ENCODE measurements at places on chromosomes 7 and 10.

GRCh38 chr10:62749093-62749683 lies 55.3 kb upstream of the ADO start:
- no peak for DNase-seq

- DNase-seq: no peak
These were observed 10.1 kb upstream of the MNX1 start for GRCh38 chr7:157020514-157021070.

DNA sequence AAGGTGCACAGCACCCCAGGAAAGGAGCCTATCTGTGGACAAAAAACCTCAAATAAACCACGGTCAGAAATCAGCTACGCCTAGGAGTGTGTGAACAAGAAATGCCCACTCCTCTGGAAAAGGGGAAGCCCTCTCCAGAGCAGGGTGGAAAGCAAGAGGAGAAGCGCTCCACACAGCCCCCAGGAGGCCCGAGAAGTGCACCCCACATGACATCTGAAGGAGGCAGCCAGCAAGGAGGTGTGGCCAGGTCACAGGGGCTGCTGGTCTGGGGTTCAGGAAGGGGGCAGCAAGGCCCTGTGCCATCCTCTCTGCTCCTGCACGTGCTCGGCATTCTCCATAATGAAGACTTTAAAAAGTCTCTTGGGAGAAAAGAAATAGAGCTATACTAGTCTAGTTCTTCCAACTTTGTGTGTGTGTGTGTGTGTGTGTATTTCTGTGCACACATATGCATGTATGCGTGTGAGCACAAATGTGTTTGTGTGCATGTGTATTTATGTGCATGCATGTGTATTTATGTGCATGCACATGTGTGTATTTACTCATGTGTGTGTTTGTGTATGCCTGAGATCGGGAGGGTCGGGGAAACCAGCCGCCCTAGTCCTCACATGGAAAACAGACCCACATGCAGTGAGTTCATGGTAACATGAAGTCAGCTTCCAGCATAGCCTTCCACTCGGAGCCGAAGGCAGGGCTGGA lies 76.5 kb downstream of the TNS3 start:
- DNase-seq: no peak

- DNase-seq: no peak
These were observed 189.8 kb downstream of the HECW1 start for GRCh38 chr7:43302211-43302711.

- DNase-seq: no peak
These were observed 120.0 kb downstream of the PPP1R9A start for GRCh38 chr7:95027234-95027872.

DNA sequence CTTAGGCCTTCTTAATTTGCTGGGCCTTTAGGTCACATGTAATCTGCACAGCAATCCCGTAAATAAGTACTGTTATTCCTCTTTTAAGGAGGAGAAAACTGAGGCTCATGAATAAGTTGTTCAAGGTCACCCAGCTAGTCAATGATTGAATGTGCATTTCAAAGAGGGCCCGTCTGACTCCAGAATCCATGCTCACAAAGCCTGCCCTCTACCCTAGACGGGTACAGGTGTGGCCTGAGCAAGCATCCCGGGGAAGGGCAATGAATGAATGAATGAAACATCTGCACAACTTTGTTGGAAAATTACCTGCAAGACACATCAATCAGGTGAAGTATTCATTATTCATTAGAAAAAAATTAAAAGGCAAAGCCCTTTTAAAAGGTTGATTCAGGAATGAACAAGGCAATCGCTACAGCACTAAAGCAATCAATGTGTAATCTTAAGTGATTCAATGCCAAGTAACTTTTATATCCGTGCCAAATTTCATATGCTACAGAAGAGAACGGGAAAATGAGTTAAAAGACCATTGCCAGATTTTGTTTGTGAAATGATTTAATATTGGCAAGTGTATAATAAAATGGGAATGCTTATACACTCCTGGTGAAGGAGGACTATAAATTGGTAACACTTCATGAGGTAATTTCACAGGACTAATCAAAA lies 61.1 kb downstream of the TLL2 start:
- DNase-seq: no peak

GRCh38 chr10:23402856-23403255 lies 36.0 kb upstream of the OTUD1 start:
- DNase-seq: no peak

DNA sequence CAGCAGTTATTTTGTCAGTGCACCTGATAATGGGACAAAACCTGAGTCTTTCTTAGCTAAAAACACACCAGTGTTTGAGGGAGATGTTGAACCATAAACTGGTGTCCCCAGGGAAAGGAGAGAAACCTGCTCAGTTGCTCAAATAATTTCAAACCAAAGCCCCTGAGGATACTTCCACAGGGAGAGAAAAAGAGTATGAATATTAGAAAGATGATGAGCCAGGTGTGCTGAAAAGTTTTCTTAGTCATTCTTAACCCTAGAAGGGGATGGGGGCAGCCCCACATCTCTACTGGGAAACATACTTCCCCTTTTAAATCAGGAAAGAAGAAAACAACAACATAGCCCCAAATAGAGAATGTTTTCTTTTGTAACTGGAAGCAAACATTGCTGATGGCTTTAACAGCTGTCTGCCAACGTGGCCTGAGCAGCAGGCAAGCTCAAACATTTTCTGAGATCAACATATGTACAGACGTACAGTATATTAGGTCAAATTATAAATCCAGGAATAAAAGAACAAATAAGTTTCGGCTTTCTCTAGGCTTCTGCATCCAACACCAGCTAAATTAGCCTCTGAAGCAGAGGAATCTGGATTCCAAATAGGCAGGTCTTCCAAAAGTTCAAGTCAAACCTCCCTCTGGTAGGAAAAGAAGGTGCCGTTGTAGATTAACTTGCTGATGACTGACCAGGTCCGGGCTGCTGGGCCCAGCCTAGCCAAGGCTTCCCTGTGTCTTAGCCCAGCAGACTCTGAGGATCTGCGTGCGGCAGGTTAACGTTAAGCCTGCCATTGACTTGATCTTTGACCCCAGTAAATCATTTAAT lies 30.5 kb upstream of the FBXW4 start:
- no peak for DNase-seq

GRCh38 chr7:70624500-70625103 lies 507.3 kb upstream of the GALNT17 start:
- no peak for DNase-seq

DNA sequence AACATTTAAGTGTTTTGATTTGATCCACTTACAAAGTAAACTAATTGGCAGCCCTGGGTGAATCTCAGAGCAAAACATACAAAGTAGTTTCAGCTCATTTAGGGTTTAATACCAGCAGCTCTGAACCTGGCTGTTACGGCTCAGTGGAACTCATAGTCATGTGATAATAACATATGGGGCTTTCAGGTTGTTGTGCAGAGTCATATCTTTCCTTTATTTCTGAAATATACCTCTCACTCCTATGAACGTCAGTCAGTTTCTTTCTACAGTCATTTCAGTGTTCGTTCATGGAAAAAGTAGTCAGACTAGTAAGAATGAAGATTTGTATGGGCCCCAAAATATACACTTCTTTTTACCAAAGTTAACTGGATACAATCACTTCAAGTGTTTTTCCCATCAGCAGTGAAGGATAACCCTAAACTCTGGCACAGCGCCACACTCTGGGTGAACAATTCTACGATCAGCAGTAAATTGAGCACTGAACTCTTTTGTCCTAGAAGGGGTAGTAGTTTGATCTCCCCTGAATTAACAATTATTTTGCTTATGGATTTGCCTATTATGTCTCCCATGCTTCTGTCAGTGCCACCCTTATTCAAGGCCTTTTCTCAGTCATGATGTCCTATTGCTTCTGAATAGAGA lies 218.6 kb downstream of the THSD7A start:
- no peak for DNase-seq

DNA sequence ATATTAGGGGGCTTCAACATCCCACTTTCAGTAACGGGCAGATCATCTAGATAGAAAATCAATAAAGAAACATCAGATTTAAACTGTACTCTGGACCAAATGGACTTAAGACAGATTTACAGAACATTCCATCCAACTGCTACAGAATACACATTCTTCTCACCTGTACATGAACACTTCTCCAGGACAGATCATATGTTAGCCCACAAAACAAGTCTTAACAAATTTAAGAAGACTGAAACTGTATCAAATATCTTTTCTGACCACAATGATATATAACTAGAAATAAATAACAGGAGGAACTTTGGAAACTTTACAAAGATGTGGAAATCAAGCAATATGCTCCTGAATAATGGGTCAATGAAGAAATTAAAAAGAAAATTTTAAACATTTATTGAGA lies 86.7 kb downstream of the MICU1 start:
- no peak for DNase-seq

DNA sequence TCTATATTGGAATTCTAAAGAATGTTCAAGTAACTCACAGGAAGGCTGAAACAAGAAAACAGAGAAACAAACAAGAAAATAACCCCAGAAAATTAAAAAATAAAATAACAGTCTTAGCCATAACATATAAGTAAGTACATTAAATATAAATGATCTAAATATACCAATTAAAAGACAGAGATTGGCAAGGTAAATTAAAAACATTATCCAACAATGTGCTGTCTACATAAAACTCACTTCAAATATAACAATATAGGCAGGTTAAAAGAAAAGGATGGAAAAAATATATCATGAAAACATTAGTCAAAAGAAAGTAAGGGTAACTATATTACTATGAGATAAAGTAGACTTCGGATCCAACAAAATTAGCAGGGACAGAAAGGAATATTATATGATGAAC lies 98.1 kb upstream of the NANOS1 start:
- no peak for DNase-seq

- no peak for DNase-seq
These were observed 40.1 kb upstream of the SLC29A3 start for GRCh38 chr10:71278691-71279588.

DNA sequence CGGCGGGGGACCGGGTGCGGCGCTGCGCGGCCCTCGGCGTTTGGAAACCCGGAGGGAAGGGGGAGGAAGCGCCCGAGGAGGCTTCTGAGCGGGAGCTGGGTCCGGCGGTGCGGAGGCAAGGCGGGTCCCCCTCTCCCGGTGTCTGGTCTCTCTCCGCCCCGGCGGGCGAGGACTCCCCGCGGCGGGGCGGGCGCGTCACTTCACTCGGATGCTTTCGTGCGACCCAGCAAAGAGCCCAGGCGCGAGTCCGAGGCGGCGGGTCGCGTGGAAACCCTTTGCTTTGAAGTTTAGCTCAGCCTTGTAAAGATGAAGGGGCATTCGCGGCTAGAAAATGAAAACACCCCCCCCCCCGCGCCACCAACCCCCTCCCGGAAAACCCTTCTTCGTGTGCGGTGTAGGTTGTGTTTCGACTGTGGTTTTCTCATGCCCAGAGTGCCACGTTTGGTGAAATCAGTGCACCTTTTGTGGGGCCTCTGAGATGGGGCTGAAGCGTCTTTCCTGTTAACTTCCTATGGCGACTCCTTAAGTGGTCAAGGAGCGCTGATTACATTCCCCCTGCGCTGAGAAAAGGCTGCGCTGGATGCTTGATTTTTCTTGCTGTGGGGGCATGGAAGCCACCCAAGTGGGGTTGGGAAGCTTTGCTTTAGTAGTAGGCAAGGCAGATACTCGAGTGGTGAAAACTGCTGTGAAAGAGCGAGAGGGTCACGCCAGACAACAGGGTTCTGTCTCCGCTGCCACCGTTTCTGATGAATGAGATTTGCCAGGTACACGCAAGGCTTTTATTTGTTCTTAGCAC lies 876 bp downstream of the GNAI1 start:
- no peak for DNase-seq

GRCh38 chr10:119538632-119539358 lies 3.7 kb downstream of the RGS10 start:
- peak; percentile 92 for DNase-seq

DNA sequence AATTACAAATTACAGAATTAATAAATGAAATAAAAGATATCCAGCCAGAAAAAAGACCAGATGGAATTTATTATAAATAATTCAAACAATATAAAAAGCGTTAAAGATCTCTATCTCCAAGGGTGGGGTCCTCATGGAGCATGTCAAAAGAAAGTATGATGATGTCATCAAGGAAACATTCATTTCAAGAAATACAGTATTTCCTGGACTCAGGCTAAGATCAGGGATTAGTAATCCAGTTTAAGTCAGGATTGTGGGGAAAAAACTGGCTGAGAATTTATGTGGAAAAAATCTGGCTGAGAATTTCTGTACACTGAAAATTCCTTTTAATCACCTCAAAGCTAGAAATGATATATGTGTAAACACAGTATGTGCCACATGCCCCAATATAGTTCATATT lies 1075.3 kb downstream of the XPNPEP1 start:
- no peak for DNase-seq

DNA sequence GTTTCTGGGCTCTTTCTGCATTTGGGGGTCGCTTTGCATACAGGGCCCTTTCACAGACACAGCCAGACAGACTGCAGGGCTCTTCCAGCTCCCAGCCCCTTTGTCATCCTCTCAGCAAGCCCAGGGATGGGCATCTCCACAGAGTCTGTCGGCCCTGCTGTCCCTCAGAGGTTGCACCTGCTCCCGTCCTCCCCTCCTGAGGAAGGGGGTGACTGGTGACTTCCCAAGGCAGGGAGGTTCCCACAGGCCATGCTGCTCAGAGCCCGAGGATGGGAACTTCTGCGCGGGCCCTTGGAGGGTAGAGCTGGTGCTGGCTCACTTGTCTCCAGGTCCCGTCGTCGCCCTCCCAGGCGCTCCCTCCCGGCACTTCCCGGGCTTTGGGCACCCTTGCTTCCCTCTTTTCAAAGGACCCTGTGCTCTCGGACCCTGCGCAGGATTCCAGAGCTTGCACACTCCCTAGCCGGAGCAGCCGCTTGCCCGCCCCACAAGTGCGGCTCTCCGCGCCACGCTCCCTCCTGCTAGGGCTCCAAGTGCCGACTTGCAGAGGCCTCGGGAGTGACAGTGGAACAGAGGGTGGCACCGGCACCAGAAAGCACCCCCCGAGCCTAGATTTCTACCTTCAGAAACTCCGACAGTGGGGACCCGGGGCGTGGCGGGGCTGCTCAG lies 152.5 kb downstream of the PRKAG2 start:
- no peak for DNase-seq

DNA sequence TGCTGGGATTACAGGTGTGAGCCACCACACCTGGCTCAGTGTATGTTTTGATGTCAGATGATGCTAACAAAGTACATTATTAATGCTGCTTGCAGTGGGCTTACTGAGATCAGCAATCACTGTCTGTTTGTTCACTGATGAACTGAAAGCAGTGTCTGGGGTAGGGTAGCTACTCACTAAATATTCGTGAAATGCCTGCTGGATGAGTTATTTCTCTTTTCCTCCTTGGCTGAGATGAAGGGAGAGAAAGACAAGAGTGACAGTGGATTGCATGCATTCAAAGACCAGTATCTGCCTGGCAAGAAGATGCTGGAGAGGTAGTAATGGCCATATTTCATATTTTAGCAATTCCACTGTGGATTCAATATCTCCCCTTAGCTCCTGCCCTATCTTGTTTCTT lies 32.3 kb downstream of the FAM107B start:
- no peak for DNase-seq

DNA sequence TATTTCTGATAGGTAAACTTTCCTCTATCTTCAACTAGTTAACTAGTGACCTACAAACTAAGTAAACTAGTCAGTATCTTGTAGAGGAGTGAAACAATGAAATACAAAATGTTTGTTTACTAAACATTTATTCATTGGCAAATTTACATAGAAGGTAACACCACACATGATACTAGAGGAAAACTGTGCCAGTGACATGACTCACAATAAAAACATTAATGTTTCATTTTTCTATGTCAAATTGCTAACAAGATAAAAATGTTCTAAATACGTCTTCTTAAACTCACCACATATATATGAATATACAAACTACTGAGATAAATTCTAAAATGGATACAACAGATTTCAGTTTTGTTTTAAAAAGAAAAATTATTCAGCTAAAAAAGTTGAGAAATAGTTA lies 471.3 kb downstream of the PARD3 start:
- no peak for DNase-seq
